ENCODE measurements at places on chromosomes 7 and 10.

GRCh38 chr7:141462958-141463357 is 88.3 kb upstream of the AGK start:
- DNase-seq, result peak; percentile 87

- no peak for DNase-seq
These were observed 6.7 kb upstream of the INHBA start for GRCh38 chr7:41709621-41710020.

GRCh38 chr7:31853380-31853779 is 166.4 kb downstream of the PPP1R17 start:
- no peak for DNase-seq

GRCh38 chr10:94042834-94043175 is 49.1 kb downstream of the PLCE1 start:
- no peak for DNase-seq
